Activated CD4-positive, alpha-beta T cell treated with anti-CD3 and anti-CD28 coated beads for 48 hours (primary cell): ENCODE measurements at places on chromosomes 7 and 10.

- no peak for DNase-seq
These were observed 219.5 kb downstream of the CCDC3 start for GRCh38 chr10:12781976-12782375.

GRCh38 chr7:26556061-26556881 is 264.6 kb downstream of the SNX10 start:
- no peak for DNase-seq

DNA sequence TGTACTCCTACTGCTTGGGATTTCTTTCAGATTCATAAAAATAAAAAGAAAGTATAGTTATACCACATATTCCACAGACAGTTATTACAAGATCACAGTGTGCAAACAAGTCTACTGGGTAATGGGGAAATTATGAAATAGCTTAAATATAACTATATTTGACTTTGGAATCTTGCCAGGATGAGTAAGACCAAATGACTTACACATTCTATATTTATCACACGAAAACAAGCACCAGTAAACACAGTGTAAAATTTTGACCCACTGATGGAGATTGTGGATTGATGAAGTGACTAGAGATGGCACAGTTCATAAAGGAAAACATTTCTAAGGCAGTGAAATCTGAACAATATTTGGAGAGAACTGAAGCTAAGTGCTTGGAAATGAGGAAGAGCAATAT is 339.7 kb downstream of the THSD7A start:
- no peak for DNase-seq

DNA sequence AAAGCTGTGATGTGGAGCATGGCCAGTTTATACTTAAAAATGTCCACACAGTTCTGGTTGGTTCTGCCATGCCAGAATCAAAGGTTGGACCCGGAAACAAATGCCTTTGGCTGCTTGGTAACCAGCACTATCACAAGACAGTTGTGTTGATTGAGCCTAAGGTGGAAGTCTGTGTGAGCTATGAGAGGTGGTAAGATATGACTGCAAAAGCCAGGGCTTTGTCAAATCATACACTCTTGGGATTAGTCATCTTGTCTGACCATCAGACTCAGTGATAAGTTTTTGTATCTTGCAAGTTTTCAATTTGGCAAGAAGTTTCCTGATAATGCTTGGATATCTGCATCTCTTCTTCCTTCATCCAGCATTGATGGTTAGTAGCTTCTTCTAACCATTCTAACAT is 35.5 kb downstream of the GPR141 start:
- no peak for DNase-seq

DNA sequence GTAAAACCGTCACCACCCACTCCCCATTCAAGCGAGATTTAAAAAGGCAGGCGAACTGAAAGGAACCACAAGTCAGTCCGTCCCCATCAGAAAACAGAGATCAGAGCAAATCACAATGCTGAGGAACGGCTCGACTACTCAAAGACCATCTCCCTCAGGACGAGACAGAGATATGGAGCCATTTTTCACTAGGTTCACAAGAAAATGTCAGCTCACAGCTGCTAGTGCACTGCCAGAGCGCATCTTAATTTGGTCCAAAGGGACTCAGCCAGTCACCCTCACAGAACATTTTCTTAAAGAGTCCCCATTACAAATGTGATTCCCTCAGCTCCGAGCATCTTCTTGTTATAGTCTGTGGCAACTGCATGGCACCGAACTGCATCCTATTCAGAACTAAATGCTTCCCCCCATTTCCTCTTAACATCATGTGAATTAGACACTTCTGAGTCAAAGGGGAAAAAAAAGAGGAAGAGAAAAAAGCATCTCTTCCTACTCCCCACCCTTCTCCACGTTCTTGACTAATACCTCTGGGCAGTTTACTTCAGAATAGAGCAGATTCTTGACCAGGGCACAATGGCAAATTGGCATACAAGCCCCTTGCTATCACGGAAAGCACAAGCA is 683.9 kb downstream of the MAGI2 start:
- no peak for DNase-seq

GRCh38 chr10:48527756-48528155 is 77.1 kb downstream of the ARHGAP22 start:
- no peak for DNase-seq

DNA sequence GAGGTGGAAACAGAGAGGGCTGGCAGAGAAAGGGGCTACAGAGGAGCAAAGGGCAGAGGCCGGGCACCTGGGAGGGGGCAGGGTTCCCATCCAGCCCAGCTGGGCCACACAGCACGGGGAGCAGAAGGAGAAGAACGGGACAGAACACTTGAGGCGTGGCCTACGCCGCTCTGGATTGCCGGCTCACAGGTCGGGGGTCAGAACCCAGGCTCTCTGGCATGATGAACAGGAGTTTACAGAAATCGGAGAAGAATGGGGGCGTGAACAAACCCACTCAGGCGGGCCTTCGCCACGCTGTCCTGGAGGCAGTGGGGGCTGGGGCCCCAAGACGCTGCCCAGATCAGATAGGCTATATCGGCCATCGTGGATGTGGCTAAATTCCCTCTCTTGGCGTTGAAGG is 362.2 kb upstream of the SHH start:
- DNase-seq, result no peak

DNA sequence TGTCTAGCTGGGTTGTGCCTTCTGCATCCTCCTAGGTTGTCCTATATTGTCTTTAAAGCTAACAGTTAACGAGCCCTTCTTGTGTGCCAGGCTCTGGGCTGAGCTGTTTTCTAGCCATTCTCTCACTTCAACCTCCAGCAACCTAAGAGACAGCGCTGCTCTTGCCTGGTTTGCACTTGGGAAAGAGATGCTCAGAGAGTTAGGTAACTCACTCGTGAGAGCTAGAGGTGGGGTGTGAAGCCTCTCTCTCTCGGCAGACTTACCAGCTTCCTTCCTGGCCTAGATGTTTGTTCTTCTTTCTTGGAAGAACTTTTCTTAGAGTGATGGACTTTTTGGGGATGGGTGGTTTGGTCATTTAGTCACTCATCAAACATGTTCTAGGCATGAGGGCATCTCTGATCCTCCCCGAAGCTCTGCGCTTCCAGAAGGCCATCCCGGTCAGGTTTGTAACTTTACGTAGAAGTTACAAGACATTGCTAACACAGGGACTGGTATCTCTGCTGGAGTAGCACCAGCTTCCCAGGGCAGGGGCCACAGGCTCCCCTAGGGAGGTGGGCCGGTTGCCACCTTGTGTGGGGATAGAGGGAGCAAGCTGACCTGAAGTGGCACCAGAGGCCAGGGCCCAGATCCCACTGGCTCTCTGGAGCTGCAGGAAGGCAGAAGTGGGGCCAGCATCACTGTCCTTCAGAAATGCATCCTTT is 14.3 kb downstream of the TSPAN15 start:
- DNase-seq, result no peak

DNA sequence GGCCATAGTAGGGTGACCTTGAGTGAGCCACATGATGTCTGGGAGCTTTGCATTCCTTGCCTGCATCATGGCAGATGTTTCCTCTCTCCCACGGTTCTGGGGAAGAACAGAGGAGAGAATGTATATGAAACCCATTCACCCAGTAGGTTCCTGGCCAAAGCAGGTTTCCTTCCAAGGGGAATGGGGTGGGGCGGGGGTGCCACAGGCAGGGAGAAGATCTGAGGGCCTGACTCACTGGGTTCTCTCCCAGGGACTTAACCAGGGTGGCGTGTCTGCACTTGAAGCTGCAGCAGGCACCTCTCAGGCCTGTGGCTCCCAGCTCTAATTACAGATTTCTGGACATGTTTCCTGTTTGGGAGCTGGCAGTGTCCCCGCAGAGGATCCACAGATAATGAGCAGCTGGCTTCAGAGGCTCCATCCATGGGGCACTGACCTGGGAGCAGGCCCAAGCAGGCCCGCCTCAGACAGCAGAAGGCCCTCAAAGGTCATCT is 50.2 kb upstream of the ZMIZ1 start:
- no peak for DNase-seq

DNA sequence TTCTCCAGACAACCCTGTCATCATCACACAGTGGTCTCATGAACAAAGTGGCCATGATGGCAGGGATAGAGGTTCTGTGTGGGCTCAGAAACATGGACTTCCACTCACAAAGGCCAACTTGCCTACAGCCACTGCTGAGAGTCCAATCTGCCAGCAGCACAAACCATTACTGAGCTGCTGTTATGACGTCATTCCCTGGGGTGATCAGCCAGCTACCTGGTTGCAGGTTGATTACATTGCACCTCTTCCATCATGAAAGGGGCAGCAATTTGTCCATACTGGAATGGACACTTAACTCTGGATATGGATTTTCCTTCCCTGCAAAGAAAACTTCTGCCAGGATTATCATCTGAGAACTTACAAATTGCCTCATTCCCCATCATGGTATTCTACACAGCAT is 1275.9 kb downstream of the TYW1 start:
- no peak for DNase-seq

DNA sequence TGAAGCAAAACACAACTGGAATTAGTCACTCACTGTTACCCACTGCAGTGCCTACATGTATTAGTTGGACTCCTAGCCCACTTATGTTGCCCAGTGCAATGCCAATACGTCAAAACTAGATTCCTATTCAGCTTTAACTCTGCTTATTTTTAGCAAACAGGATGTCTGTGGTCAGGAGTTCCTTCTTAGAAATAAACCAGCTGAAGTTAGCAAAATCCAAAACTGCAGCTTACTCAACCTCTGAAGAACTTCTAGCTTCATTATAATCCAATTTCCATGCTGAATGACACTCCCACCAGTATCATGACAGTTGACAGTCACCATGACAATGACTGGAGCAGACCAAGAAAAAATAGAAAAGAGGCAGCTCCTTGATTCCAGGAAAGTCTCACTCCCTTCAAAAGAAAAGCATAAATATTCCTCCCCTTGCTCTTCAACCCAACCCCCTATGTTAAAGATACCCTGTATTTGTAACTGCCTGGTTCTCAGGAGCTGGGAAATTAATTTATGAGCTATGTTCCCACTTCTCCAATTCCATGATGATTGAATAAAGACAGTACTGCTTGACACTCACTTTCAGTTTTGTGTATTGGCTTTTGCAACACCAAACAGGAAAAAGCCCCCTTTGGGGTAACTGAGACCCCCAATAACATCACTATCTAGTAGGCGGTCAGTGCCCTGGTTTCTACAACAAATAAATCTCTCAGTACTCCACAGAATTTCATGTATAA is 327.4 kb downstream of the SORCS1 start:
- no peak for DNase-seq

DNA sequence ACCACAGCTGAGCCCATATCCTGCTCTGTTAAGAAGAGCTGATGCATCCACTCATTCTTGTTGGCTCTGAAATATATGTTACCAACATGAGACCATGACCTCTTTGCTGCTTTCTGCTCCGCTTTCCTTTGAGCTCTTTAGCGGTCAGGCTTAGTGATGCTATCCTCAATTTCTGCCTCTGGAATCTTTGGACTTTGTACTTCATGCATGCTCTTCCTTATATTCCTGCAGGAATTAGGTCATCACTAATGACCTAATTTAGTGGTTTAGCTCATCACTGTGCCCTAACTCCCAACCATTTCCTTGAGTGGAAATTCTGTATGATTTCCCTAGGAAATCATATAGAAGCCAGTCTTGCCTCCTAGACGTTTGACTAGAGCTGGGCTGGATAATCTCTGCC is 119.5 kb downstream of the AOAH start:
- DNase-seq, result no peak

DNA sequence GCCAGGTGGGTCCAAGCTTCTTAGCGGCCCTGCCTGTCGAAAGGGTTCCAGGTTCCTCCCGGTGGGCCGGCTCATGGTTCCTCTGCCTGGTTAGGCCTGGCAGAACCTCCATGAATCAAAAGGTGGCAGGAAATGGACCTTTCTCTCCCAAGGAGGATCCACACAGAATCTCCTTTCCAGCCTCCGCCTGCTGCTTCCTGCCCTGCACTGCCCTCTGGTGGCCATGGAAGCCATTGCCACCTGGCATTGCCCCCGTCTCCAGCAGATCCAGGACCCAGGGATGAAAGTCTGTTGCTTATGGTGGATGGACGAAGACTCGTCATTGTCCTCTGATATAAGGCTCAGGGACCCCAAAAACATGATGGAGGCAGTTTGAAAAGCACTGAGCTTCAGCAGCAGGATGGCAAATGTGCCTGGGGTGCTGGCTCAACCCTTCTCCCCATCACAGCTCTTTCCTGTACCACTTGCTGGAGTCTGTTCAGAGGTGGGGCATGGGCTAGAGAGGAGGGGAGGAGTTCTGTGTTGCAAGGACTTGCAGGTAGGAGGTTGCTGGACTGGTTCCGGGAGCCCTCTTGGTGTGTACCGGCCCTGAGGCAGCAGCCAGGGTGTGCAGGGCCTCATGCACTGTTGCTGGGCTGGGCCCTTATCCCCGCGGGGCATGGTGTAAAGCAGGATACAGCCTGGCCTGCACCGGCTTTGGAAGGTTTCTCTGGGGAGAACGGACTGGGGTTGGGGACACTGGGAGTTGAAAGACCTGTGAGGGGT is 11.3 kb upstream of the INMT start:
- DNase-seq, result peak; percentile 84

- DNase-seq, result no peak
These were observed 347.2 kb downstream of the SDK1 start for GRCh38 chr7:3648276-3648675.

GRCh38 chr7:158676171-158676840 is 28.3 kb downstream of the NCAPG2 start:
- no peak for DNase-seq

DNA sequence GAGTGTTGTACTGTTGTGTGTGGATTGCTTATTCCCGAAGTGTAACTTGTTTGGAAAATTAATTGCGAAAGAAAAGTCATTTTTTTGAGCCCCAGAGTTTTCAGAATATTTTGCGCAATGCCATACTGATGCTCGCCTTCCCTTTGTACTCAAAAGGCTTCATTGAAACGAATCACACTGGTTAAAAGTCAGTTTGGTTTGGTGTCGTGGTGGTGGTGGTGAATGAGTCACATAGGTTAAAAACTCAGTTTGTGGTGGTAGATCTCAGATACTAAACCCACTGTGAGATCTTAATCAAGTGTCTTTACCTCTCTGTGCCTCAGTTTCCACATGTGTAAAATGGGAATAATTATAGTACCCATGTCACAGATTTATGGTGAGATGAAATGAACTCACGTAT is 61.1 kb upstream of the IL6 start:
- DNase-seq, result peak; percentile 60

DNA sequence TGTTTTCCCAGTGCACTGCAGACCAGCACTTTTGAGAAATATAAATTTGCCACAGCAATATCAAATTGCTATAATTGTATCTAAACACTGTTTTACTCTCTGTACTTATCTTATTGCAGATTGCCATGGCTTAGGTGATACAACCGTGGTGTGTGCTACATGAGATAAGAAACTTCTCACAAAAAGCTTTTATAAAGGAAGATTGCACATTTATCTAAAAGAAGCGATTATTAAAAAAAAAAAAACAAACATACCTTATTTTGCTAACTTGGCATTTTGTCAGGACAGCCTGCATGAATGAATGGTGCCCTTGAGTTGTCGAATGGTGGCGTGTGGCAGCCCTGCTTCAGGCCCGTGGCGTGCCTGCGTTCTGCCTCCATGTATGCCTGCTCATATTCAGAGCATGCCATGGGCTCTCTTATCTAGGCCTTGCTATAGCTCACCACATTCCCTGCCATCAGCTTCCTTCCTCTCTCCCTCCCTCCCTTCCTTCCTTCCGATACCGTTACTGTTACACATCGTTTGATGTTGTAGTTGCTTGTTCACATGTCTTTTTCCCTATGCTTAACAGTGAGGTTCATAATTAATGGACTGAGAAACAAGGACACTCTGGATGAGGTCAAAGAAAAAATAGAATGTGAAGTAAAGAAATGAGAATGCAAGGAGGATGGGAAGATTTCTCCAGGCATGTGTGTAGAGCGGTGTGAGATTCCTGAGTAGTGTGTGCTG is 34.9 kb downstream of the PRKAR2B start:
- no peak for DNase-seq
